ENCODE measurements at places on chromosomes 12 and 14. TPM values are rescaled to one million over a fixed set of nuclear protein-coding genes. Genes with fewer than 3 reads are reported as not detected.

The APOF gene
- not detected for total RNA-seq

The SRSF5 gene
- 159 TPM for total RNA-seq

The NANOG gene
- not detected for total RNA-seq

The SETD3 gene
- total RNA-seq, result 37.8 TPM

The PLCZ1 gene
- not detected for total RNA-seq

The GPR135 gene
- 0.66 TPM for total RNA-seq

The COQ10A gene
- total RNA-seq, result 6.9 TPM

The WNT1 gene
- total RNA-seq, result not detected

The OAS3 gene
- 8.6 TPM for total RNA-seq

The ALDH1L2 gene
- total RNA-seq, result 11.2 TPM

The CYP27B1 gene
- total RNA-seq, result not detected

The PHC1 gene
- total RNA-seq, result 13.0 TPM

The SAMD15 gene
- not detected for total RNA-seq

The TMTC2 gene
- total RNA-seq, result 2.2 TPM

The PRPH gene
- 7.1 TPM for total RNA-seq

The TMBIM4 gene
- 16.4 TPM for total RNA-seq

The SERPINA6 gene
- not detected for total RNA-seq

The MSI1 gene
- total RNA-seq, result not detected

The LRRIQ1 gene
- 0.36 TPM for total RNA-seq

The CLEC1B gene
- total RNA-seq, result not detected

The STRAP gene
- 422 TPM for total RNA-seq

The ABHD12B gene
- not detected for total RNA-seq

The DLGAP5 gene
- total RNA-seq, result 27.6 TPM

The SERPINA9 gene
- total RNA-seq, result not detected

The SRRM4 gene
- not detected for total RNA-seq

The TSPAN11 gene
- 1.0 TPM for total RNA-seq

The MYH6 gene
- total RNA-seq, result not detected

The PGAM5 gene
- total RNA-seq, result 151 TPM

The OR4N5 gene
- total RNA-seq, result not detected

The SNW1 gene
- total RNA-seq, result 39.5 TPM

The SLC16A7 gene
- total RNA-seq, result 6.3 TPM

The GTF2A1 gene
- total RNA-seq, result 22.8 TPM

The IRAK3 gene
- total RNA-seq, result 4.6 TPM

The COL2A1 gene
- not detected for total RNA-seq

The ADCY4 gene
- not detected for total RNA-seq

The FOXG1 gene
- total RNA-seq, result 0.03 TPM

The ADAM21 gene
- 1.7 TPM for total RNA-seq

The PIWIL1 gene
- total RNA-seq, result not detected

The RIMBP2 gene
- not detected for total RNA-seq
